Activated naive CD4-positive, alpha-beta T cell (primary cell): ENCODE measurements at places on chromosomes 6 and 20.

DNA sequence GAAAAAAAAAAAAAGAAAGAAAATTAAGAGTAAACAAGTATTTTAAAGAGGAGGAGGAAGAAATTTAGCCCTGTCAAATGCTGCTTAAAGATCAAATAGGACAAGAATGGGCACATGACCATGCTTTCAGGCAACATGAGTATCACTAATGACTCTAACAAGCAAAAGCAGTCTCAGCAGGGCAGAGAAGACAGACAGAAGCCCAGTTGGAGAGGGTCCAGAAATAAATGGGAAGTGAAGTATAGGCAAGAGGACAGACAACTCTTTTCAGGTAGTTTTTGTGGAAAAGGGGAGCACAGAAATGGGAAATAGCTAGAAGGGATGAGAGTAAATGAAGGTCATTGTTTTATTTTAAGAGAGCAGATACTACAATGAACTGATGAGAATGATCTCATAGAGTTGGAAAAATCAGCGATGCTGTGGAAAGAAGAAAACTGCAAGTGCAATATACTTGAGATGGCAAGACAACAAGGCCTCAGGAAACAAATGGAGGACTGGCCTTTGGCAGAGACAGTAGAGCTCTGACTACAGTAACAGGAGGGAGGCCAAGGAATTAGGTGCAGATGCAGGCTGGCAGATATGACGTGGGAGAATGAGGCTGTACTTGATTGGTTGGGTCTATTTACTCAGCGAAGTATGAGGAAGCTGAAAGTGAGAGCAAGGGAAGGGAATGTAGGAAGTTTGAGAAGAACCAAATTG is 40.3 kb downstream of the KIF6 start:
- DNase-seq = no peak

DNA sequence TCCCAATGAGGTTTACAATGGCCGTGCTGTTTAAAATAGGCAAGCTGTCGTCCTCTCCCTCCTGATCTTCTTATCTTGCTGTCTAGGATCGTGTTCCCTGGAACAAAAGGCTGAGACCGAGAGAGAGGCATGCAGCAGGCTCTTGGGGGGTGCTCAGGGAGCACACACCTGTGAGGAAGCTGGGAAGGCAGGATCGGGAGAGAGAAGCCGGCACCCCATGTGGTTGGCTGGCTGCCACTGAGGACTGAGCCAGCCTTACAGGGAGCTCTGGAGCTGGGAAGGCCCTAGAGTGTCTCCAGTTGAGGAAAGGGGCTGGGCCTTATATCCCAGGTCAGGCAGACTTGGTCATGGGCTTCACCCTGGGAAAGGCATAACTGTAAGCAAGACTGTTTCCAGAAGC is 184.2 kb downstream of the LY86 start:
- DNase-seq = no peak

GRCh38 chr20:43916073-43916880 is 1.6 kb downstream of the TOX2 start:
- DNase-seq = no peak

GRCh38 chr6:108739496-108740330 is 108.5 kb upstream of the ARMC2 start:
- no peak for DNase-seq
